ENCODE measurements at places on chromosomes 6 and 20.

DNA sequence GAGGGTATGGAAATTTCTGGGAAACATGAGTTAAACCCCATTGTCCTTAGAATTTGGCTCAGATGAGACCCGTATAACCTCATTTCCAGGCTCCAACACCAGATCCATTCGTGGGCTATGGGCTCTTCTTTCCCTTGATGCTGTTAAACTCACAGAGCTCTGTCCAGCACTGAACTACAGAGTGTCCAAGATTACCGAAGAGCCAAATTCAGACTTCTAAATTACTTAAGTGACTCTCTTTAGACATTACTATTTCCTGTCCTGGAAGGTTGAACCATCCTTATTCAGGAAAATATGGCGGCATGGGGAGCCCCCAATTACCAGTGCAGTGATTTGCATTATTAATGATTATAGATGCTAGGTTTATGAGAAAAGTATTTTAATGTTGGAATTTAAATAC, 124.9 kb upstream of the EDN1 start:
- no peak for DNase-seq

- no peak for DNase-seq
These were observed 186.1 kb upstream of the SUPT3H start for GRCh38 chr6:45563844-45564243.

DNA sequence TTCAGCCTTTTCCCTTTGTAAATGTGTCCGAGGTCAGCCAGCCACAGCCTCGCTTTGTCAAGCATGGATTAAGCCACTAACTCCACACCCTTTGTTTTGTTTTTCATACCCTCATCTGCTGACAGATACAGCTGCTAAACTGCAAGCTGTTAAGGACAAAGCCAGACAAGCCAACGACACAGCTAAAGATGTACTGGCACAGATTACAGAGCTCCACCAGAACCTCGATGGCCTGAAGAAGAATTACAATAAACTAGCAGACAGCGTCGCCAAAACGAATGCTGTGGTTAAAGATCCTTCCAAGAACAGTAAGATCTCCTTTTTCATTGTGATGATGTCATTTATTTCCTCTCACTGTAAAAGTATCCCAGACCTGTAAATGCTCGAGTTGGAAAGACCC, 269.3 kb downstream of the ARHGAP18 start:
- DNase-seq, result no peak

DNA sequence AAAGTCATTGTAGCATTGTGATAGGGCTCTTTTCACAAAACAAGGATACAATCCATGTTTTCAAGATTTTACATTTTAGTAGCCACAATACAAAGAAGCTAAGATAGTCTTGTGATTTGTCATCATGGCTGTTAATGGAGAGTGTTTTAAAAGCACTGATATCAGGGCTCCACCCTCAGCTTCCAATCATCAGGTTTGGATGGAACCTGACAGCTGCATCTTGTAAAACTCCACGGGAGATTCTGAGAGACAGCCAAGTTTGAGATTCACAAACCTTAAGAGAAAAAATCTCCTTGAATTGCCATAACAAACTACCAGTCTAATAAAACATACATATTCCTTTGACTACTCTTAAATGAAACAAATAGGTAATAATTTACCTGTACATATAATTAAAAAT, 280.2 kb downstream of the ESR1 start:
- no peak for DNase-seq

DNA sequence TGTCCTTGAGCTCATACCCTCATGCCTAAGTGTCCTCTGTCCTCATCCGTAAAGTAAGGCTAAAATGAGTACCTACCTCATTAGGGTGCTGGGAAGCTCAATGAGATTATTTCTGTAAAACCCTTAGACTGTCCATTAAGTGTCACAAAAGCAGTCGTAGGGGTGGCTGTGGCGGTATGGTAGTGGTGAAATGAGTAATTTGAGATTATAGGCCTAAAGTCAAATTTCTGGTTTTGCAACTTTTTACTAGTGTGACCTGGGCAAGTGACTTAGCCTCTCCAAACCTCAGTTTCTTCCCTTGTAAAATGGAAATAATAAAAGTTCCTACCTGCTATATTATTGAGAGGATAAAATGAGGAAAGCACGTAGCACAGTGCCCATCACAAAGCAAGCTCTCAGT, 148.2 kb upstream of the AKAP12 start:
- DNase-seq, result no peak

- no peak for DNase-seq
These were observed 5.2 kb upstream of the VEGFA start for GRCh38 chr6:43764772-43765171.

DNA sequence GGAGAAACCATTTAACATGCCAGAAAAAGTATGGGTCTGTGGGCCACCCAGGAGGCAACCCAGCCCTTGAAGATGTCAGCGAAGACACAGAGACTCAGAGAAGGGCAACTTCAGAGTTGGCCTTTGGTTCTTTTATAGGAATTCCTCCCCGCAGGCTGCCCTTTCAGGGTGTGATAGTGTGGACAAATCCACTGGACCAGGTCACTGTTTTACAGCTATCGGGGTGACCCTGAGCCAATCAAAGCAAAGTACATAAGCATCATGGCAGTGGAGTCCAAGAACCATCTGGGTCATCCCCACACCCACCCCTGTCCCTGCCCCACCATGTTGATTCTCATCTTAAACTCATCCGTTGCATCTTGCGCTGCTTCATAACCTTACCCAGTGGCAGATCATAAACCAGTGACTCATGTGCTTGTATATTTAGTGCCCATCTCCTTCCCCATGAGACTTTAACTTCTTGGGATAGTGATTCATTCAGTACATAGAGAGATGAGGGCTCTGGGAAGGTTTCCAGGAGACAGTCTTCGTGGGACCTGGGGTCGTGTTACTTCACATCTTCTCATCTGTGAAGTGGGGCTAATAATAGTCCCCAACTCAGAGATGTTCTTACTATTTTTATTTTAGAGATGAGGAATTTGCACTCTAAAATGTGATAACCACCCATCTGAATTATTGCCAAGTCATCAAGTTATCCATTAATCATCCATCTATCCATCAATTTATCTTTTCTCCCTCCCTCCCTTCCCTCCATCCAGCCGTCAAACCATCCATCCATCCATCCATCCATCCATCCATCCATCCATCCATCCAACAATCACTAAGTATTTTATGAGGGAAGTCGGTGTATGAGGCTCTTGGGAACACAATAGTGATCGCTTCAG, 51.0 kb downstream of the EDN3 start:
- DNase-seq, result no peak

DNA sequence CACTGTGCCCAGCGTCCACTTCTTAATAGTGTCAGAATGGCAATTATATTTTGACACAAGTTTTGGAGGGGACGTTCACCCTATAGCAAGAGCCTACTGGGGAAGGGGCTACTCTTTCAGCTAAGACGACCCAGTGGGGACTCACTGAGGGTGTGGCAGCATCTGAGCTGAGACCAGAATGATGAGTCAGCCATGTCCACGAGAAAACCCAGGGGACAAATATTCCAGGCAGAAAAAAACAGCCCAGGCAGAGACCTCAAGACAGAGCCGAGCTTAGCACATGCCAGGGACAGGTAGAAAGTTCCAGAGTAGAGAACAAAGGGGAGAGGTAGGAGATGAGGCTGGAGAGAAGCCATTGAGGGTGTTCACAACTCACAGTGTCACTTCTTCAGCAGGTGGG, 11.2 kb downstream of the CNBD2 start:
- DNase-seq, result no peak

DNA sequence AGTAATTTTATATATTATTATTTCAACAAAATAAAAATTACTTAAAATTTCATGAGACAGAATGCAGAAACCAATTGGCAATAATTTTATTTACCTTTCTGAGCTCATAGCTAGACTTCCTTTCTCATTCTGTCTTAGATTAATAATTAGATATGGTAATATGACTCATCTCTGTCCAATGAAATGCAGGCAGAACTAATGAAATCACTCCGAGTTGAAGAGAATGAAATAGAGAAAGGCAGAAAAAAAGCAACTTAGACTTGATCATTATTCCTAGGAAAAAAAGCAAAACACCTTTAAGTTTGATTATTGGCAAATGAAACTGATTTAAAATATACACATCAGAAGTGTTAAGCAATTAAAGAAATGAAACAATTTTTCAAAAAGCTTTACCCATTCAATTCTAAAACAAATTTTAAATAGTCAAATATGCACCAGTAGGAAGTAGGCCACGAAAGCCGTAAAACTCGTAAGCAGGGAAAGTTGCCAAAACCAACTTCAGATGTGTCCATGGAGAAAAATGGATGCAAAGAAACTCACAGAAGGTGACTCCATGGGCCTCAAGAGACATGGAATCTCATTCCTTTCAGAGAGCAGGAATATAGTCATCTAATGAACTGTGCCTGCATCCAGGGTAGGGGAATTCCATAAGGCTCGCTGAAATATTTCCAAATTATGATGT, 293.8 kb upstream of the RGS17 start:
- no peak for DNase-seq

Measured in activated CD4-positive, alpha-beta T cell treated with anti-CD3 and anti-CD28 coated beads, Interleukin-2, amount 50 U/mL, for 48 hours (primary cell).